ENCODE measurements at places on chromosomes 3 and 15. TPM values are rescaled to one million over a fixed set of nuclear protein-coding genes. Genes with fewer than 3 reads are reported as not detected.

DNA sequence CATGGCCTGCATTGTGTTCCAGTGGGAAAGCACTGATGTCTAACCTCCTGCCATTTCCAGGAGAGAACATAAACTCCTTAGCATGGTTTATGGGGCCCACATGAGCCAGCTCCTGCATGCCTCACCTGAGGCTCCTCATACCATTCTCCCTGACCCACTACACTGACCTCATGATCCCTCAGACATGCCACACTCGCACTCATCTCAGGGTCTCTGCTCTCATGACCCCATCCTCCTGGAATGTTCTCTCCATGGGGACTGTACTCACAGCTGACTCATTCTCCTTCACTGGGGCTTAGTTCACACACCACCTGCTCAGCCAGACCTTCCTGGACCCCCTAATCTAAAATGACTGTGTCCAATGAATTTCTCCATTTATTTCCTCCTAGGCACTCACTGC, 4.0 kb upstream of the LMCD1 start:
- peaks cover 5% of the 10 kb centered on the region for H3K36me3 ChIP-seq
- no peak overlapping the region for H3K4me3 ChIP-seq
- H3K4me1 ChIP-seq = peaks cover 14% of the 10 kb centered on the region
- H3K27me3 ChIP-seq = no peaks in the 10 kb centered on the region

DNA sequence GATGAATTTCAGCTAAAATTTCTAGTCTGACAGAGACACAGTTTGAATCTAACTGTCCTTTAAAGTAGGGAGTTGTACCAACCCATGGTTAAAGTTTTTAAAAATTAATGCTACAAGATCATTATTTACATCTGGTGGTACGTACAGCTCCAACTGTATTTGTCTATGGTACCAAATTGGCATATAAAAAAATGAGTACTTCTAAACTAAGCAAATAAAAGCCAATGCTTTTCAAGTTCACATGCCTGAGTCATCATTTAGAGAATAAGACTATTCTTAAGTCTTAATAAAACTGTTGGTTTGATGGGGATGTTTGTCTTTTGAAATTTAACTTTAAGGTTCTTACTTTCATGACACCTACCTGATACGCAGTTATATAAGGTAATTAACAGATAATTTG, 21.0 kb upstream of the IFT57 start:
- no peak for DNase-seq
- H3K4me1 ChIP-seq = no peaks in the 10 kb centered on the region
- H3K36me3 ChIP-seq = peaks cover 5% of the 10 kb centered on the region
- H3K4me3 ChIP-seq = no peak overlapping the region
- no peaks in the 10 kb centered on the region for H3K27me3 ChIP-seq

DNA sequence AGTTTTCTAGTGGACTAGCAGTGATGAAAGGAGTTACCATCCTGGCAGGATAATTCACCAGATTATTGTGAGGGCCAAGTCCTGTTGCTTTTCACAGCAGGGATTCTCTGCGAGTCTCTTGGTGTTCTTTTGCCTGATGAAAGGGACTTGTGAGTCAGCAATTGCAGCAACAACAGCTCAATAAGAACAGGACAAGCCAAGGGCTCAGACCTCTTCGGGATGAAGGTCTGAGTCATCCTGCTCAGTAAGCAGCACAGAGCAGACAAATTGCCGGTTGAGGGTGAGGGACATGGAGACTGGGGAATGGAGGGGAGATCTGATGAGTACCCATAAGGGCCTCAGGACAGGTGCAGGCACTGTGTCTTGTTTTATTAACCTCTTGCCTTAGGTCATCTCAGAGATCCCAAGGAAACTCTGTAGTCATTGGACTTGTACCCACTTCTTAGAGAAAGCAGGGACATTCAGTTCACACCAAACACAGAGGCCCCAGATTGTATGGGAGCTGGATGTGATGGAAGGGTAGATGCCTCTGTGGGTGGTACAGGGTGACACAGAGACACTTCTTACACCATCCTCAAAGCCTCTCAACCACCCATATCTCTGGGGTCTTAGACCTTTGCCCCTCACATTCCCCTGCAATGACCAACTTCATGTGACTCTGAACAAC, 173.8 kb upstream of the TLE3 start:
- H3K27ac ChIP-seq = no peak overlapping the region
- no peaks in the 10 kb centered on the region for H3K4me1 ChIP-seq
- DNase-seq = no peak
- no peaks in the 10 kb centered on the region for H3K36me3 ChIP-seq
- H3K27me3 ChIP-seq = no peaks in the 10 kb centered on the region

GRCh38 chr3:188662795-188663194, 508.8 kb downstream of the LPP start:
- H3K27ac ChIP-seq = no peak overlapping the region
- no peaks in the 10 kb centered on the region for H3K4me1 ChIP-seq
- no peak overlapping the region for H3K4me3 ChIP-seq

GRCh38 chr3:108489776-108490175, 20.6 kb downstream of the MYH15 start:
- H3K4me3 ChIP-seq = no peak overlapping the region
- no peaks in the 10 kb centered on the region for H3K36me3 ChIP-seq
- DNase-seq = peak; percentile 34

- H3K27me3 ChIP-seq = no peaks in the 10 kb centered on the region
- H3K27ac ChIP-seq = no peak overlapping the region
- DNase-seq = no peak
- no peaks in the 10 kb centered on the region for H3K4me1 ChIP-seq
- H3K4me3 ChIP-seq = no peak overlapping the region
These were observed 81.6 kb downstream of the PPCDC start for GRCh38 chr15:75104804-75105557.

DNA sequence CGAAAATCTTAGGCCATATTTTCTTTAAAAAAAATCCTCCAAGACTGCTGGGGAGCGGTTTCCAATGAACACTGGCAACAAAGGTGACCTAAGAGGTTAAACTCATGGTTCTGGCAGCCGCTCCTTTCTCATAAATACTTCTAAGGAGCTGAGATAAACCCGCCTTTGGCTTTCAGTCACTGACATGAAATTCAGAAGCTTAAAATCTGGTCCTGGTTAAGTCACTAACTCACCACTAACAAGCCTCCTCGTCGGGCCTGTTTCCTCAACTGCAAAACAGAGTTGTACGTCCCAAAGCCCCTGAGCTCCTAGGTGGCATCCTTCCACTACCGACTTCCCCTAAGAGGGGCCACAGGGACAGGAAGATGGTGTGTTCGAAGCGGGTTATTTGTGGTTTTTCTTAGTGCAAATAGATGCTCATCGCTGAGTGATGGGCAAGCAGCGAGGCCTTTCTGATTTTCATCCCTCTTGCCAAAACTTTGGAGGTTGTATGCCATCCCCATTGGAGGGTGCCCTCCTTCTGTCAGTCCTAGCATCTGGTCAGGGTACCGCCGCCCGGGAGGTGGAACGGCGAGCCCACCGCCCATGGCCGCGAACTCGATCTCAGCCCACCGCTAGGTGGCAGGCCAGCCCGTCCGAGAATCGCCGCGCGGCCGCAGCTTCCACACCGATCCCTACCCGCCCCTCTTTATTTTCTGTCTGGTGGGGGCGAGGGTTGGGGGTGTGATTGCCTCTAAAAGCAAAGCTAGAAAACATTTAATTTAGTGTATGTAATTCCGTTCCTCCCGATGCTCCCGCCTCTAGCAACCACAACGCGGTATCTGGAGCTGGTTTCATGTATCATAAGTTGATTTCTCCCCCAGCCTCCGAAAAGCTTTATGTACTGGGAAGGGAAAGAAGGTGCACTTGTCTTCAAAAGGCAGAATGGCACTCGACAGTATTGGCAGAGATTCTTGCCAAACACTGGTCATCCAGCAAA, 4.6 kb downstream of the BCL6 start:
- peaks cover 10% of the 10 kb centered on the region for H3K4me1 ChIP-seq
- no peaks in the 10 kb centered on the region for H3K36me3 ChIP-seq
- peak overlapping the region; percentile 92 for H3K4me3 ChIP-seq

GRCh38 chr3:126676919-126677705, 22.2 kb upstream of the TXNRD3 start:
- no peak for DNase-seq
- no peaks in the 10 kb centered on the region for H3K27me3 ChIP-seq
- no peak overlapping the region for H3K27ac ChIP-seq
- H3K4me3 ChIP-seq = no peak overlapping the region
- H3K4me1 ChIP-seq = no peaks in the 10 kb centered on the region
- H3K36me3 ChIP-seq = no peaks in the 10 kb centered on the region

DNA sequence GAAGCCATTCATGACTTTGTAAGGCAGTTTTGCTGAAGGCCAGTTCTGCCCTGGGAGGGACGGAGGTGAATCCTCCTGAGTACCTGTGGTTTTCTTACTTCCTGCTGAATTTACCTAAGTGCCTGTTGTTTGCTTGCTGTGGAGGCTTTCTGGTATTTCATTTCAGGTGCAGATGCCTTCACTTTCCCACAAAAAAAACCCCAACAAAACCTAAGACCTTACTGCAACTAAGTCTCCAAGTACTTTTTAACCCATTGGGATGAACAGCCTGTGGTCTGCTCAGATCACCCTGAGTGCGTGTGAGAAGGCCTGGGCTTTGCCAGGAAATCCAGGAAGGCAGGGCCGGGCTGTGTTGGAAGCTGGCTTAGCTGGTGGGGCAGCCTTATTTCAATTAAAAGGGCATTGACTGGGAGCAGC, 65.3 kb downstream of the IGF1R start:
- H3K4me3 ChIP-seq = no peak overlapping the region
- peaks cover 22% of the 10 kb centered on the region for H3K36me3 ChIP-seq
- no peak for DNase-seq
- peaks cover 36% of the 10 kb centered on the region for H3K4me1 ChIP-seq
- H3K27ac ChIP-seq = no peak overlapping the region

- no peaks in the 10 kb centered on the region for H3K4me1 ChIP-seq
- H3K27ac ChIP-seq = no peak overlapping the region
- no peak for DNase-seq
- H3K36me3 ChIP-seq = no peaks in the 10 kb centered on the region
- no peak overlapping the region for H3K4me3 ChIP-seq
These were observed 84.6 kb downstream of the PLSCR2 start for GRCh38 chr3:146384786-146385185.

GRCh38 chr3:126558336-126559071, at the start of gene C3orf22:
Gene C3orf22 (minus strand): TSS chr3:126558932. CDS start chr3:126553390, 5,542 bp downstream.
- no peaks in the 10 kb centered on the region for H3K27me3 ChIP-seq
- DNase-seq = peak; percentile 24
- no peak within 1 kb of the TSS for H3K27ac ChIP-seq

- no peaks in the 10 kb centered on the region for H3K4me1 ChIP-seq
- H3K36me3 ChIP-seq = peaks cover 4% of the 10 kb centered on the region
- no peak overlapping the region for H3K4me3 ChIP-seq
- no peaks in the 10 kb centered on the region for H3K27me3 ChIP-seq
These were observed 126.7 kb upstream of the PHLDB2 start for GRCh38 chr3:111732252-111732879.

DNA sequence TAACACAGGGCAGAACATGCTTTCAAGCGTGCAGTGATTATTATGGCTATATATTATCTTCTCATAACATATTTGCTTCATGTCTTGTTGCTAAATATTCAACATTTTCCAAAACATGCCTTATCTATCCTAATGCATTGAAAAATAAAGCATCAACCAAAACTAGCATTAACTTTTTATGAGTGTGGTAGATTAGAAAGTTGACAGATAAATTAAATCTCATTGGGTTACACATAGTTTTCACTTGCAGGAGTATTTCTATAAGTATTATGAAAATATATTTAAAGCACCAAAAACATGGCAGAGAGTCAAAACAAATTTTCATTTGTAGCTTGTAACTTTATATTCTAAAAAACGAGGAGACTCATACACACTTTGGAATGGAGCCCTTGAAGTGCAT, 141.5 kb downstream of the CADM2 start:
- no peaks in the 10 kb centered on the region for H3K27me3 ChIP-seq
- no peak overlapping the region for H3K4me3 ChIP-seq
- H3K36me3 ChIP-seq = peaks cover 14% of the 10 kb centered on the region
- H3K4me1 ChIP-seq = no peaks in the 10 kb centered on the region

GRCh38 chr15:68500363-68501258, 68.6 kb upstream of the ITGA11 start:
- no peak overlapping the region for H3K27ac ChIP-seq
- peak; percentile 18 for DNase-seq
- H3K4me1 ChIP-seq = no peaks in the 10 kb centered on the region
- no peak overlapping the region for H3K4me3 ChIP-seq

GRCh38 chr15:100571592-100572167, 30.3 kb downstream of the LINS1 start:
- H3K36me3 ChIP-seq = peaks cover 16% of the 10 kb centered on the region
- no peaks in the 10 kb centered on the region for H3K4me1 ChIP-seq
- H3K27me3 ChIP-seq = no peaks in the 10 kb centered on the region
- no peak overlapping the region for H3K4me3 ChIP-seq
- no peak for DNase-seq

DNA sequence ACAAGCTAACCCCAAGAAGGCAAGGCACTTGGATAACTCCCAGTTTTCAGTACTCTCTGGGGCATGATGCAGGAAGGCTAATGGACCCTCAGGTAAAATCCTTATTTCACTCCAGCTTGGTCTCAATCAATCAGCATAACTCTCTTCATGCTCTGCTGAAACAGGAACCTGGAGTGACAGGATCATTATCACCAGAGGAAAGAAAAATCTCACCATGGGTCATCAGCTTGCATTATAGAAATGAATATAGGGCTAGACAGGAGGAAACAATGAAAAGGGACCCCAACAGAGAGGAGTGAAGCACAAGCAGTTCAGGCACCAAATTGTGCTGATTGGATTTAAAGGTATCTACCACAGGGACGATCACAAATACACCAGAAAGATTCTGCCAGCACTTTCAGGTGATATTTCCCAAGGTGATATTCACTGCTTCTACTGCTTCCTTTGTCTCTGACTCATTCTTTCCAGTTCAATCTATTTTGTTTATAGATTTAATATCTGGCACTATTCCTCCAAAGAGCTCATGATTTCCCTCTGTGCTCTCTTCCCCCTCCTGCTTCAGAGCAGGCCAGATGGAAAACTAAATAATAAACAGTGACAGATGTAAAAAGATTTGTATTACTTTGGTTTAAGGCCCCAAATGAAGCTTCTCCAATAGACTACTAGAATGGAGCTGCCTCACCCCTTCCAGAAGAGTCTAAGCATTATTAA, 22.9 kb upstream of the THUMPD3 start:
- no peaks in the 10 kb centered on the region for H3K4me1 ChIP-seq
- H3K4me3 ChIP-seq = no peak overlapping the region
- DNase-seq = no peak
- H3K36me3 ChIP-seq = no peaks in the 10 kb centered on the region

GRCh38 chr15:56490461-56490860, 25.5 kb upstream of the MNS1 start:
- no peak overlapping the region for H3K27ac ChIP-seq
- DNase-seq = no peak
- peaks cover 6% of the 10 kb centered on the region for H3K36me3 ChIP-seq
- no peaks in the 10 kb centered on the region for H3K27me3 ChIP-seq
- no peak overlapping the region for H3K4me3 ChIP-seq
- no peaks in the 10 kb centered on the region for H3K4me1 ChIP-seq

GRCh38 chr3:52092271-52092660, 35.9 kb upstream of the DUSP7 start:
- H3K4me3 ChIP-seq = no peak overlapping the region
- DNase-seq = no peak
- peaks cover 10% of the 10 kb centered on the region for H3K36me3 ChIP-seq
- no peaks in the 10 kb centered on the region for H3K4me1 ChIP-seq
- H3K27ac ChIP-seq = no peak overlapping the region

The SPINT1 gene
- 129 TPM for total RNA-seq

The ITIH4 gene
- total RNA-seq = 3.4 TPM

The TMEM207 gene
- not detected for total RNA-seq

The TIGIT gene
- total RNA-seq = not detected

The P3H2 gene
- total RNA-seq = 41.5 TPM

The RBPMS2 gene
- total RNA-seq = 185 TPM

The RBP2 gene
- total RNA-seq = not detected

The PLSCR2 gene
- not detected for total RNA-seq

The XCR1 gene
- not detected for total RNA-seq

The ARIH2 gene
- 122 TPM for total RNA-seq

The CCDC13 gene
- not detected for total RNA-seq

The PFKFB4 gene
- 13.9 TPM for total RNA-seq

All from H9 (cell line).